Esophagus squamous epithelium (tissue), 5 donors: ENCODE measurements at places on chromosomes 11 and 22. TPM values are rescaled to one million over a fixed set of nuclear protein-coding genes. Genes with fewer than 3 reads are reported as not detected.
A peak's percentile ranks its signal among the peaks of the same experiment; 100 is the strongest.

CALCA gene
- not detected for total RNA-seq

A4GALT gene
- 14.3 TPM for total RNA-seq

CBLIF gene
- total RNA-seq = not detected

LRRC10B gene
- not detected for total RNA-seq

RAB39A gene
- not detected for total RNA-seq

RPLP2 gene
- 232 TPM for total RNA-seq

TMPRSS4 gene
- 197 TPM for total RNA-seq

SUSD2 gene
- 1.1 TPM for total RNA-seq

KIRREL3 gene
- total RNA-seq = 0.19 TPM

KBTBD3 gene
- 2.7 TPM for total RNA-seq

GRCh38 chr11:60771146-60771545, 14.0 kb upstream of the MS4A10 start:
- peaks cover 20% of the 10 kb centered on the region for H3K27me3 ChIP-seq
- H3K4me1 ChIP-seq = peaks cover 3% of the 10 kb centered on the region
- no peak overlapping the region for H3K27ac ChIP-seq
- no peaks in the 10 kb centered on the region for H3K36me3 ChIP-seq
- no peak for DNase-seq

DNA sequence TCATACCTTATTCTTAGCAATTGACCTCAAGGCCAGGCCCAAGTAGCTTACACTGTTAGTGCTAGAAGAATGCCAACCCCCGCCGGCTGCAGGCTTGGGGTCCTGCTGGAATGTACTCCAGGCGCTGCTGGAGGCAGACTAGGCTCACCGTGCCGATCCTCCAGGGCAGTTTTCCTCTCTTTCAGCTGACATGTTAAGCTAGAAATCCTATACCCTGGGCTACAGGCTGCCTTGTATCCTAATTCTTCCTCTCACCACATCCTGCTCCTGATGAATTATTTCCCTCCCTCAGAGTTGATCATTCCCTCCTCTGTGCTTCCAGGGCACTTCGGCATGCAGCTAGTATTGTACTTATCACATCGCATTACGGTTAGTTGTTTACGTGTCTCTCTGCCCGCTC, 3.4 kb downstream of the SPTBN2 start:
- no peaks in the 10 kb centered on the region for H3K27me3 ChIP-seq
- H3K4me3 ChIP-seq = no peak overlapping the region
- H3K36me3 ChIP-seq = no peaks in the 10 kb centered on the region
- H3K4me1 ChIP-seq = peaks cover 13% of the 10 kb centered on the region

- DNase-seq = no peak
- H3K27ac ChIP-seq = no peak overlapping the region
- no peak overlapping the region for H3K4me3 ChIP-seq
- no peaks in the 10 kb centered on the region for H3K36me3 ChIP-seq
- no peaks in the 10 kb centered on the region for H3K27me3 ChIP-seq
Observed at GRCh38 chr11:96062134-96062533, 138.2 kb upstream of the MTMR2 start.

GRCh38 chr22:45544588-45545170, 42.0 kb downstream of the FBLN1 start:
- H3K4me3 ChIP-seq = no peak overlapping the region
- H3K27ac ChIP-seq = peak overlapping the region; percentile 35
- H3K4me1 ChIP-seq = peaks cover 13% of the 10 kb centered on the region
- no peaks in the 10 kb centered on the region for H3K27me3 ChIP-seq
- peaks cover 3% of the 10 kb centered on the region for H3K36me3 ChIP-seq
- no peak for DNase-seq

DNA sequence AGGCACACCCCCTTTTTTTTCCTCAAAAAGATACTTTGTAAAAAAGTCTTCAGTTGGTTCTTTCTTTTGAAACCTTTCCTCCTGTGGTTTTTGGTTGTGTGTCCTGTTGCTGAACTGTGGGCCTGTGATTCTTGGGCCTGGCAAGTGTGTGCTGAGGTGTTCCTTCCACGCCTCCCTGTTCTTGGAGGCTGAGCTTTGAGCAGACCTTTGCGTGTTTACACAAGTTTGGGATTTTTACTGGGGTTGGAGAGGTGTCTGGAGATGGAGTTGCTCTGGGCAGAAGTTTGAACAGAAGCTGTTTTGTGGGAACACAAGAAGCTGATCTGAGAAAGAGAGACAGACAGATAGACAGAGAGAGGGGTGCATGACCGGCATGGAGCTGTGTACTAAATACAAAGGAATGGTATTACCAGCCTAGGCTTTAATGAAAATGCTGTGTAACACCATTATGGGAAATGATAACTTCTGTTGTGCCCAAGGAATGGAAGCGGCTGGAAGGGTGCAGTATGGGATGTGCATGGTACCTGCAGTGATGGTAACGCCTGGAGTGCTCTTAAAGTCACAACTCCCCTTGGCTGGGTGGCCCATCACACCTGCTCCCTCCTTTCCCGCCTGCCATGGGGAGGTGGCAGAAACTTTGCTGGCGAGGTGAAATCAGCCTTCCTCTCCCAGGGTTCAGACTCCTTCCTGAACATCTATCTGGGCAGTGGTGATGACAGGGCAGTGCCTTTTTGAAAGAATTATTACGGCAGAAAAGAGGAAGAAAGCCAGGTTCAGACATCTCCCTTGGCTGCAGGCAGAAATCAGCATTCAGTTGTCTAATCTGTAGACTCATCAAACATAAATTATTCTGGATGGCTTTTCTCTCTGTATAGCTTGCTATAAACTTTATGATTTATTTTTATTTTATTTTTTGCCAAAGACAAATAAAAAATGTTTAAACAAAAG, 70.4 kb downstream of the LDLRAD3 start:
- peaks cover 69% of the 10 kb centered on the region for H3K4me1 ChIP-seq
- H3K27me3 ChIP-seq = no peaks in the 10 kb centered on the region
- H3K27ac ChIP-seq = peak overlapping the region; percentile 53
- H3K36me3 ChIP-seq = no peaks in the 10 kb centered on the region

DNA sequence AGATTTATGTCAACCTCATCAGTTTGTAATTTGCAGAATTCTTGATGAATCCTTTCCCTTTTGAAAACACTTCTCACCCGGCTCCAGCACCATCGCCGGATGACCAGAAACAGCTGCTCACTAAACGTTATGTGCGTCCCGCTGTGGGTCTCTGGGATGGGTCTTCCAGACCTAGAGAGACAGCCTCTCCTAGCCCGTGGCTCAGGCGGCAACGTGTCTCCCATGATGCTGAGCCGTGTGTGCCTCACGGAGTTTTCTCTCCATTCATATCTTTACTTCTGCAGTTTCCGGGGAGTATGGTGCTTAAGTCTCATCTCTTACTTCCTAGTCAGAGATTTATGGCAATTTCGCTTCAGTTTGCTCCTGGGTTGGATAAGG, 25.0 kb upstream of the ACR start:
- no peak for DNase-seq
- no peak overlapping the region for H3K27ac ChIP-seq
- H3K36me3 ChIP-seq = no peaks in the 10 kb centered on the region
- H3K4me3 ChIP-seq = no peak overlapping the region
- no peaks in the 10 kb centered on the region for H3K27me3 ChIP-seq

- H3K27me3 ChIP-seq = peaks cover 7% of the 10 kb centered on the region
- no peaks in the 10 kb centered on the region for H3K36me3 ChIP-seq
- DNase-seq = no peak
- peaks cover 7% of the 10 kb centered on the region for H3K4me1 ChIP-seq
- H3K27ac ChIP-seq = no peak overlapping the region
Observed at GRCh38 chr22:44331881-44332714, 19.3 kb upstream of the SHISAL1 start.

GRCh38 chr11:68177877-68178276, 35.2 kb downstream of the KMT5B start:
- no peaks in the 10 kb centered on the region for H3K36me3 ChIP-seq
- no peak overlapping the region for H3K4me3 ChIP-seq
- no peak for DNase-seq
- no peaks in the 10 kb centered on the region for H3K27me3 ChIP-seq
- peaks cover 4% of the 10 kb centered on the region for H3K4me1 ChIP-seq

DNA sequence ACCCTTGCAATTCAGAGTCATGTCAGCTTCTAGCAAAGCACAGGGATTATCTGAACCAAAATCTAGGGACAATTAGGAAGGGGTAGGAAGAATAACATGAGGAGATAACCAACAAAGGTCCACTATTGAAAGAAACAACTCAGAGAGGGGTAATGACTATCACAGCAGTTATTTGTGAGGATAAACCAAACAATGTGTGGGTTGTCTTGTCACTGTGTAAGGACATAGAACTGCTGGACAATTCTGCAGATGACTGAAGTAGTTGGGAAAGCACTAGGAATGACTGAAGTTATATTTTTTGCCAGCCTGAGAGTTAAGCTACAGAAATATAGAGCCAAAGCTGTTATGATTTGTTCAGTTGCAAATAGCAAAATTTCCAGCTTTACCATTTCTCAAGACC, 858.4 kb upstream of the CCDC90B start:
- no peaks in the 10 kb centered on the region for H3K4me1 ChIP-seq
- DNase-seq = no peak
- no peaks in the 10 kb centered on the region for H3K36me3 ChIP-seq
- H3K4me3 ChIP-seq = no peak overlapping the region
- H3K27ac ChIP-seq = no peak overlapping the region
- H3K27me3 ChIP-seq = no peaks in the 10 kb centered on the region

- no peaks in the 10 kb centered on the region for H3K36me3 ChIP-seq
- no peak for DNase-seq
- H3K27ac ChIP-seq = no peak overlapping the region
- no peaks in the 10 kb centered on the region for H3K4me1 ChIP-seq
- H3K27me3 ChIP-seq = no peaks in the 10 kb centered on the region
- H3K4me3 ChIP-seq = no peak overlapping the region
Observed at GRCh38 chr11:90343673-90344072, 120.8 kb upstream of the CHORDC1 start.

- H3K36me3 ChIP-seq = peaks cover 27% of the 10 kb centered on the region
- no peak for DNase-seq
- H3K4me1 ChIP-seq = peaks cover 18% of the 10 kb centered on the region
- H3K27me3 ChIP-seq = no peaks in the 10 kb centered on the region
- H3K27ac ChIP-seq = no peak overlapping the region
- H3K4me3 ChIP-seq = no peak overlapping the region
Observed at GRCh38 chr11:772429-773390, 4.6 kb downstream of the GATD1 start.

GRCh38 chr11:35524780-35525179, 636 bp downstream of the PAMR1 start:
- no peaks in the 10 kb centered on the region for H3K4me1 ChIP-seq
- no peaks in the 10 kb centered on the region for H3K36me3 ChIP-seq
- H3K27me3 ChIP-seq = no peaks in the 10 kb centered on the region
- H3K27ac ChIP-seq = peak overlapping the region; percentile 56

DNA sequence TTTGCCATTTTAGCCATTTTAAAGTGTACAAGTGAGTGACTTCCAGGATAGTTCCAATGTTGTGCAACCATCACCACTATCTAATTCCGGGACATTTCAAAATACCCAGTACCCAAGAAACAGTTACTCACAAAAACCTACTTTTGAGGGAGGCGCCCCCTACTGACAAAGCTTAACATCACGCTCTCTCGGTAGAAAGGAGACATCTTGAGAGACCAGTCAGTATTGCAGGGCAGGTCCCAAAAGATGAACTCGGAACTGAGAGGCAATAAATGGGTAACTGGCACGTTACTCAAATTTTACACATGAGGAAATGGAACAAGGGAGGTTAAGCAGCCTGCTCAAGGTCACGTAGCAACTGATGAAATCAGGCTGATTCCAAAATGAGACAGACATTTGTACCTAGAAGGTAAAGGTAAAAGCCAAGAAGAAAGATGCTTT, 50.0 kb upstream of the POU2AF1 start:
- no peaks in the 10 kb centered on the region for H3K27me3 ChIP-seq
- no peaks in the 10 kb centered on the region for H3K36me3 ChIP-seq
- H3K4me3 ChIP-seq = no peak overlapping the region
- no peak overlapping the region for H3K27ac ChIP-seq
